ENCODE measurements at places on chromosomes 1 and 21. TPM values are rescaled to one million over a fixed set of nuclear protein-coding genes. Genes with fewer than 3 reads are reported as not detected.

The SYT6 gene
- not detected for total RNA-seq

The CHI3L2 gene
- total RNA-seq, result 1.9 TPM

The BSND gene
- not detected for total RNA-seq

The ZNF695 gene
- total RNA-seq, result 13.2 TPM

The FYB2 gene
- total RNA-seq, result 1.4 TPM

The ANXA9 gene
- total RNA-seq, result 23.9 TPM

DNA sequence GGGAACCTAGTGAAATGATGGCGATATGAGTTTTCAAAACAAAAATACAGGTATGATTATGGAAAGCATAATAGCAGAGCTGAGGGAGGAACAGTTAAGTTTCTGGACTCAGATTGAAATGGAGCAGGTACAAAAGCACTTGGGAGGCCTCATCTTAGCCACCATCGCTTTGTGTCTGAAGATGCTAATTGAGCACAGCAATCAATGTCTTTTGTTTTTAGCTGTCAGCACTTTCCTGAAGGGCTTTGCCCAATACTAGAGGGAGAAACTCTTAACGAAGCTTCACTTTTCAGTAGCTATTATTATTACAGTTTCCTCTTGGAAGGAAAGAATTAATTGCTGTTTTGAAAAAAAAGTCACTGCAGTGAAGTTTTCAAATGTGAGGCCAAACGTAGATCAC lies 348.7 kb downstream of the RWDD3 start:
- no peaks in the 10 kb centered on the region for H3K4me1 ChIP-seq
- H3K4me3 ChIP-seq, result no peak overlapping the region
- no peaks in the 10 kb centered on the region for H3K36me3 ChIP-seq
- DNase-seq, result no peak
- H3K27ac ChIP-seq, result no peak overlapping the region

DNA sequence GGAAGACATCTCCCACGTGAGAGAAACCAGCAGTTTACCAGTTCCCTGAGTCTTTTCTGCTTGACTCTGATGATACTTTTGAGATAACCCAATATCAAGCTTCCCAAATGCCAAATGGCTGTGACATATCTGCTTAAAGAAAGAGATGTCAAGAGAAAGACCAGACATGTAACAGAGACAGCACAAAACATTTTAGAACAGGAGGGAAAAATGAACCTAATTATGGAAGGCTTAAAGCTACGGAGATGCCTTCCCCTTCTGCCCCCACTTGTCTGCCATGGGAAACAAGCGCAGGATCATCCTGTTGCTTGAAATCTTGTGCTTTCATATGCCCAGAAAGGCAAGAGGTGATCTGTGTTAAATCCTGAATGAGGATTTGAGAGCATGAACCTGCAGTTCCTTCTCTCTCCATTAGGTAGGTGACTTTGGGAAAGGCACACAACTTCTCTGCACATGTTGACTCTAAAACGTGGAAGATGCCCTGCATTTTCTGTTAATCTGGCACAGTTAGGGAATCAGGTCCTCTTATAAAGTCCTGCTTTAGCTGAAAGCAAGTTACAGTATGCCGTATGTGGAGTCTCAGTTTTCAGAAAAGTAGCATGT lies 46.7 kb upstream of the MTR start:
- no peak for DNase-seq
- no peaks in the 10 kb centered on the region for H3K4me1 ChIP-seq
- H3K27me3 ChIP-seq, result no peaks in the 10 kb centered on the region
- H3K36me3 ChIP-seq, result no peaks in the 10 kb centered on the region

DNA sequence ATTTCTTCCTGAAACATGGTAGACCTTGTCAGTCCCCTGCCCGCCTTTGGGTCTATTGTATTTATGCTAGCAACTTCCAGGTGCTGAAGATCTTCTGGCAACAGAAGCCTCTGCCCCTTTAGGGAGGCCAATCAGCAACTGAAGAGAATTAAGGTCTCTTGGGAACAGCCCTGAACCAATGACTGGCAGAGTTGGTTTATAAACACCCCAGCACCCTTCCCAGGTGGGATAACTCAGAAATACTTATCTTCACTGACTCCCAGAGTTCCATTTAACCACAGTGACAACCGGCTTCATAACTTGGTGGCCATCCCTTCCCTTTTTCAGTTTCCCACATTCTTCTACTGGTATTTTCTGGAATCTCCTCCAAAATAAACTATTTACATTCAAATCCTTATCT lies 27.2 kb upstream of the TMCO1 start:
- H3K36me3 ChIP-seq, result no peaks in the 10 kb centered on the region
- 0 out of 2 replicates have a peak, but pooled peaks cover 5% of the 10 kb centered on the region for H3K4me1 ChIP-seq
- H3K4me3 ChIP-seq, result no peak overlapping the region

DNA sequence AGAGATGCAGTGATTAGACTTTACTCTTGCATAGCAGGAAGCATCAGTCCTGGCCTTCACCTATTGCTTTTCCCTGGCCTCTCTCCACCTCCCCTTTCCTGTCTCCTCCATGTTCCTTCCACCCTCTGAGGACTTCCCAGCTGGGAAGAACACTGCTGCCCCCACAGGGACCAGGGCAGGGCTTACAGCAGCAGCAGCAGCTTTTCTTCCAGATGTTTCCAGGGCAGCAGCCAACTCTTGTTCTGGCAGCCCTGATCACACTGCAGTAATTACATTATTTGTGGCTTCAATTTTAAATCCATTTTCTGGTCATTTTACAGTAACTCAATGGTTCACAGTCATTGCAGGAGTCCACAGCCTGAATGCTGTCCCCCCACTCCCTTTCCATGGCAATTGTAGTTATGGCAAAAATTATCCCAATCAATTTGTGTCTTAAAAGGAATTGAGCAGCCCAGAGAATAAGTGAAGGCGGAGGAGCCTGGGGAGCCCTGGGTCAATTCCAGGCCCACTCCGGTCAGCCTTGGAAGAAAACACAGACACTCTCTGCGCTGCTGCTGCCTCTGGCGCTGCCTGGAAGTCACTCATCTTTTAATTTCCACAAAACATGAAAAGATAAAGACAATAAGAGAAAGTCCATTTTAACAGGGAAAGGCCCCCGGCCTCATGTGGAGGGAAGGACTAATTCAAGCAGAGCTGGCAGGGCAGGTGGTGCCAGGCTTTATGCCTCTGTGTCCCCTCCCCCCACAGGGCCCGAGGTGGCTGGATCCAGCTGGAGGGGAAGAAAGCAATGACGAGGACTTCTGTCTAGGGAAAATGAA lies 148.6 kb downstream of the GRIK3 start:
- no peaks in the 10 kb centered on the region for H3K4me1 ChIP-seq
- no peak overlapping the region for H3K4me3 ChIP-seq
- H3K27me3 ChIP-seq, result no peaks in the 10 kb centered on the region
- H3K36me3 ChIP-seq, result no peaks in the 10 kb centered on the region
- no peak overlapping the region for H3K27ac ChIP-seq
- no peak for DNase-seq

DNA sequence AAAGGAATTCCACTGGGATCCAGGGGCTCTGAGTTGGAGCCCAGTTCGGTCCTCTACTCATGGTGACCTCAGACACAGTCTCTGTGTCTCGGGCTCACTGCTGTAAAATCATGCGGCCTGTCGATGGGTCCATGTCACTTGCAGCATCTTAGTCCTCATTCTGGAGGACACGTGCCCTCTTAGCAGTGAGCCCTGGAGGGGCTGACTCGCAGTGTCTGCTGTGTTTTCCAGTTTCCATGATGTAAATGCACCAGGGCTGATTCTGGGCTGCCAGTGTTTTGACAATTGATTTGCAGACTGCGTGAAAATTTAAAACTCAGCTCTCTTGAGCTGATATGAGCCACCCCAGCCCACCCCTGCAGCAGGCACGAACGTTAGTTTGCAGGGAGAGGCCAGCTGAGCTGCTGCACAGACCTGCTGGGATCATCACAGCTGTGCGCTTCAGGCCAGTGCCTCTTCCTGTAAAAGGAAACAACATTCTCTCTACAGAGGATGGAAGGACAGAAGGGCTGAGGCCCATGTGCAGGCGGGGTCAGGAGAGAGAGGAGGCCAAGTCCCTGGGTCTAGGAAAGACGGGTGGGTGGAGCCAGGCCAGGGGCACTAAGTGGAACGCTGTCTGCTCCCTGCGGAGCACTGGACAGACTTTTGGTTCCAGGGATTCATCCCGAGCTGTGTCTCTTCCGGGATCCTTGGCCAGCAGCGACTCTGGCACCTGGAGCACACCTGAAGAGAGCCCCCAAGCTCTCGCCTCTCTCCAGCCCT lies 42.6 kb downstream of the RSPH1 start:
- H3K4me3 ChIP-seq, result no peak overlapping the region
- DNase-seq, result no peak
- no peak overlapping the region for H3K27ac ChIP-seq
- no peaks in the 10 kb centered on the region for H3K36me3 ChIP-seq
- H3K27me3 ChIP-seq, result no peaks in the 10 kb centered on the region
- peaks cover 4% of the 10 kb centered on the region for H3K4me1 ChIP-seq

- H3K36me3 ChIP-seq, result no peaks in the 10 kb centered on the region
- no peaks in the 10 kb centered on the region for H3K4me1 ChIP-seq
- H3K27me3 ChIP-seq, result no peaks in the 10 kb centered on the region
- H3K27ac ChIP-seq, result no peak overlapping the region
- no peak for DNase-seq
Measured at GRCh38 chr1:115954684-115955083, 21.6 kb upstream of the SLC22A15 start.

- no peaks in the 10 kb centered on the region for H3K27me3 ChIP-seq
- no peaks in the 10 kb centered on the region for H3K4me1 ChIP-seq
- no peak for DNase-seq
- H3K4me3 ChIP-seq, result no peak overlapping the region
- H3K27ac ChIP-seq, result no peak overlapping the region
Measured at GRCh38 chr1:41743366-41743765, 175.4 kb downstream of the HIVEP3 start.

DNA sequence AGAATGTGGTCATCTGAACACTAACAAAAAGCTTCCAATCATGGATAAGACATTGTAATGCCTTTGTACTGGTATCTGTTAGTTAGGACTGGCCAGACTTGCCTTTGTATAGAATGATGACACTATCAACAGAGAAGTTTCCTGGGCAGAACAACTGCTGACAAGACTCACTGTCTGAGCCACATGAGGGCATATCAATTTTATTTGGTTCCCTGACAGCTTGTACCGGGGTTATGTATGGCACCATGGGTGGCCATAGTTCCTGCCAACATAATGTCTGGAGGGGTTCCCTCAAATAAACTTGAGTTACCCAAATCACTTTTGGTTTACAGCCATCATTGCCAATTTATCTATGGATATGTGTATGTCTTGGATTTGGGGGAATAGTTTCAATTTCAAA lies 13.6 kb upstream of the H3-3A start:
- peaks cover 23% of the 10 kb centered on the region for H3K4me1 ChIP-seq
- H3K4me3 ChIP-seq, result no peak overlapping the region
- H3K27ac ChIP-seq, result no peak overlapping the region
- H3K36me3 ChIP-seq, result no peaks in the 10 kb centered on the region
- H3K27me3 ChIP-seq, result no peaks in the 10 kb centered on the region
- no peak for DNase-seq

DNA sequence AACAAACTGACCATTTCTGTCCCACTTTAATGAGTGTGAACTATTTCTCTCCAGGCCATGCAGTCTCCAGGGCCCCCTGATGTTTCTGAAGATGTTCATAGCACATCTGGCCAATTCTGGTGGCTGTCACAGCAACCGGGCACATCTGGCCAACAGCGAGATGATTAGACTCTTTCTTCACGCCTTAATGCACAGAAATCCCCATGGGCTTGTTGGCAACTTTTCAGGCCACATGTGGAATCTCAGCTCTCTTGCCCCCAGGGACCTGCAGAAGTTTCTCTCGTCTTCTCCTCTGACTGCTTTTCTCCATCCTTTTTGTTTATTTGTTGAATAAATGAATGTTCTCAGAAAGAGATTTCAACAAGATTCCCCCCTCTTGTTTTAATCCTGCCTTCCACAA lies 71.2 kb upstream of the HMGB4 start:
- no peak overlapping the region for H3K4me3 ChIP-seq
- H3K4me1 ChIP-seq, result no peaks in the 10 kb centered on the region
- H3K27ac ChIP-seq, result no peak overlapping the region
- no peaks in the 10 kb centered on the region for H3K27me3 ChIP-seq
- no peak for DNase-seq

DNA sequence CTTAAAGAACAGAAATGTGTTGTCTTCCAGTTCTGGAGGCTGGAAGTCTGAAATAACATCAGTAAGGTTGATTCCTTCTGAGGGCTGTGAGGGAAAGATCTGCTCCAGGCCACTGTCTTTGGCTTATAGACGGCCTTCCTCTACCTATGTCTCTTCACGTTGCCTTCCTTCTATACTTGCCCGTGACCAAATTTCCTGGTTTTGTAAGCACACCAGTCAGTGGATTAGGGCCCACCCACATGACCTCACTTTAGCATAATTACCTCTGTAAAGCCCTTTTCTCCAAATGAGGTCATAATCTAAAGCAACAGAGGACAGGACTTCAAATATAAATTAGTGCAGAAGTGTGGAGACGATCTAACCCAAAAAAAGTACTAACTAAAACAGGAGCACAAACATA lies 231.6 kb downstream of the NRIP1 start:
- H3K27me3 ChIP-seq, result no peaks in the 10 kb centered on the region
- no peak overlapping the region for H3K4me3 ChIP-seq
- H3K36me3 ChIP-seq, result no peaks in the 10 kb centered on the region
- DNase-seq, result no peak
- H3K4me1 ChIP-seq, result peaks cover 7% of the 10 kb centered on the region
- no peak overlapping the region for H3K27ac ChIP-seq

DNA sequence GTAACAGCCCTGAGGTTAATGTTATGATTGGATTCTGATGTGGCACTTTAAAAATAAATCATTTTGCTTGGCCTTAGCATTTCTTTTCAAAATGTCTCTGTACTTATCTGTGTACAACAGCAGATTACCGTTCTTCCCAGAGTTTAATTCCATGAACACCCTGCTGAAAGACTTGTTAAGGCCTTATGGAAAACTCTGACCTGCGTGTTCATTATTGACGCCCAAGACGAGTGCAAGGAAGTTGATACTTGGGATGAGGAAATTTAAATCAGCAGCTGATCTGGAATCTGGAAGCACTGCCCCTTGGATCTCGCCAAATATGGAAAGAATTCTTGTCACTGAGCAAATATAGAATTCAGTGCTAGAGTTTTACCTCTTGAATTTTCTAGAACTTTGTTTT lies 6.7 kb downstream of the ERG start:
- peaks cover 3% of the 10 kb centered on the region for H3K27me3 ChIP-seq
- peaks cover 15% of the 10 kb centered on the region for H3K4me1 ChIP-seq
- no peaks in the 10 kb centered on the region for H3K36me3 ChIP-seq
- no peak for DNase-seq

DNA sequence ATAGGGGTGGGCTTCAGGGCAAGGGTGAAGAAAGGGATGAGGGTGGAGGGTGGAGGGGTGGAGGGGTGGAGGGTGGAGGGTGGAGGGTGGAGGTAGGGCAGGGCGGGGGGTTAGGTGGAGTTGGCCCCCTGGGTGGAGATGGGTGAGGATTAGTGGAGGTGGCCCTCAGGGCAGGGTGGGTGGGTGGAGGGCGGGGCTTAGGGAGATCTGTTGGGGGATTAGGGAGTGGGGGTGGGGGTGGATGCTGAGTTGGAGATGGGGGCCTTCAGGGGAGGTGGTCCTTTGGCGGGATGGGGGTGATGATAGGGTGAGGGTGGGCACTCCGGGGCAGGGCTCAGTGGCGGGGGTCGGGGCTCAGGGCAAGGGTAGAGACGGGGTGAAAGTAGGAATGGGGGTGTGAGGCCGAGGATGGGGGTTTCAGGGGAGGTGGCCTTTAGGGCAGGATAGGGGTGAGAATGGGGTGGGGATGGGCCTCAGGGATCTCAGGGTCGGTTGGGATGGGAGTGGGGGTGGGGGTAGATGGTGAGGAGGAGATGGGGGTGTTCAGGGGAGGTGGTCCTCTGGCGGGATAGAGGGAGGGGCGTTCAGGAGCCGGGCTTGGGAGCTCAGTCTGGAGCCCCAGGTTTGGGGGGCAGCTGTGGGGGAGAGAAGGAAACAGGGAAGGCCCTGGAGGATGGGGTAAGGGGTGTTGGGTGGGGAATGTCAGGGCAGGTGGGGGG lies 800 bp upstream of the DNMT3L start:
- no peak overlapping the region for H3K4me3 ChIP-seq
- no peak overlapping the region for H3K27ac ChIP-seq
- H3K4me1 ChIP-seq, result peaks cover 36% of the 10 kb centered on the region
- no peaks in the 10 kb centered on the region for H3K36me3 ChIP-seq
- no peak for DNase-seq
- H3K27me3 ChIP-seq, result peaks cover 13% of the 10 kb centered on the region

All from HepG2 (cell line).